ENCODE measurements at places on chromosomes 1 and 21.

GRCh38 chr1:18481190-18481920 lies 625 bp downstream of the KLHDC7A start:
- no peak for DNase-seq

GRCh38 chr1:24644100-24644384 lies 940 bp downstream of the SRRM1 start:
- DNase-seq, result peak; percentile 1

DNA sequence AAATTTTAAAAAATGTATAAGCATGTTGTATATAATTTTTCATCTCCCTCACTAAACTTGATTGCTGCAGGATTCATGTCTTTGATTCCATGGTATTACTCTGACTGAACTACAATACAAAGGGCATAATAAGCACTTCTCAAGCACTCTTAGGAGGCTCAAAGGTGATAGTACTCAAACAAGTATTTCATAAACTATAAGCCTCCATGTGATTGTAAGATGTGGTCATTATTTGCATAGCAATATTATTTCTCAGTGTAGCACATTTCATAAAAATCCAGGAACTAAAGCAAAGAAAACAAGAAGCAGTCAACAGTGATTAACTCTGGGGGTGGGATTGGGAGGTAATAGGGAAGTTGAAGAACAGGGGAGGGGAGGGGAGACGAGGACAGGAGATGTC lies 106.2 kb upstream of the DPT start:
- no peak for DNase-seq

- no peak for DNase-seq
Observed at GRCh38 chr1:221797506-221797905, 55.6 kb upstream of the DUSP10 start.

DNA sequence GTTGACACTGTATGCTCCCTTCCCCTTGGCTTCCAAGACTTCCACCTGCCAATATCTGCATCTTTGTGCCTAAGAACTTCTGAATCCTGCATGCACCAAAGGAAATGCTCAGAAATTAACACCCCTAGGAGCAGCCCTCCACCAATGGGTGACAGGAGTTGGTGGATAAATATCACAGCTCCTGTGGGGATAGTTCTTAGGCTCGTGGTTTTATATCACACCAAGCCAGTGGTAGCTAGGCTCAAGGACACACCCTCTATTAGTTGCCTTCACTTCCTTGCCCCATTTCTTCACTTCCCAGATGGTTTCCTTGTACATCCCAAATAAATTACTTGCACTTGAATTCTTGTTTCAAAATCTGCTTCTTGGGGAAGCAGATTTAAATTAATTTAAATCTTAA lies 16.9 kb upstream of the CDC14A start:
- no peak for DNase-seq

DNA sequence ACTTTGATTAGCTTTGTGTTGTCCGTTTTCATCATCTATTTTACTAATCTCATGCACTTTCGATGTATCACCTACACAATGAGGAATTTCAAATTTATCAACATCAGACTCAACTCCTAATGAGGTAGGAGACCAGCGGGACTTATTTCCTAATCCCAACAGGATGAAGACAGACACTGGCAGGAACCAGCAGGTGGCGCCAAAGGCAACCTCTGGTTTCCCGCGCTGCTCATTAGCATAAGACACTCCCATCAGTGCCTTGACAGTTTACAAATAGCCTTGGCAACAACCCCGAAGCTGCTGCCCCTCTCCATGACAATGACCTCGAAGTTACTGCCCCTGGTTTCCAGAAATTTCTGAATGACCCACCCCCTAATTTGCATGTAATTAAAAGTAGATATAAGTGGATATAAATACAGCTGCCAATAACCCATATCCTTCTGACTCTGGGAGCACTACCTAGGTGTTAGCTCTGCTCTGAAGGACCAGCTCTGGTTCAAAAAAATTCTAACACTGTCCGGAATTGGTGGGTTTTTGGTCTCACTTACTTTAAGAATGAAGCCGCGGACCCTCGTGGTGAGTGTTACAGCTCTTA lies 974.8 kb downstream of the ADGRL2 start:
- DNase-seq, result peak; percentile 24

GRCh38 chr1:169105434-169106094 lies 926 bp upstream of the ATP1B1 start:
- DNase-seq, result peak; percentile 88

GRCh38 chr1:61828805-61829204 lies 86.5 kb downstream of the PATJ start:
- no peak for DNase-seq

DNA sequence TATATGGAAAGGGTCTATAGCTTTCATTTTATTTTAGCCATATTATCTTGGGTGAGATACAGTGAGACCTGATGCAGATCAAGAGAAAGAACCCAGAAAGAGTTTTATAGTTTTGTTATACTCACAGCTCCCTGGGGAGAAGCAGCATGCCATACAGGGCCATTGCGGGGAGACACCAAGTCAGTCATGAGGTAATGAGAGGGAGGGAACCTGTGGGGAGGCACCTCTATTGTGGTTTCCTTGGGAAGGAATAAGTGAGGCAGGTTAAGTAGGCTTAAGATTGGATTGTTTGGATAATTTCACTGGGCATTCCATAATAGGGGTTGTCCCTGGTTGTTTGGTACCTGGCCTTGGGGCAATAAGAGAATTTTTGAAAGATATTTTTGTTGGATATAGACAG lies 19.7 kb downstream of the AXDND1 start:
- no peak for DNase-seq

DNA sequence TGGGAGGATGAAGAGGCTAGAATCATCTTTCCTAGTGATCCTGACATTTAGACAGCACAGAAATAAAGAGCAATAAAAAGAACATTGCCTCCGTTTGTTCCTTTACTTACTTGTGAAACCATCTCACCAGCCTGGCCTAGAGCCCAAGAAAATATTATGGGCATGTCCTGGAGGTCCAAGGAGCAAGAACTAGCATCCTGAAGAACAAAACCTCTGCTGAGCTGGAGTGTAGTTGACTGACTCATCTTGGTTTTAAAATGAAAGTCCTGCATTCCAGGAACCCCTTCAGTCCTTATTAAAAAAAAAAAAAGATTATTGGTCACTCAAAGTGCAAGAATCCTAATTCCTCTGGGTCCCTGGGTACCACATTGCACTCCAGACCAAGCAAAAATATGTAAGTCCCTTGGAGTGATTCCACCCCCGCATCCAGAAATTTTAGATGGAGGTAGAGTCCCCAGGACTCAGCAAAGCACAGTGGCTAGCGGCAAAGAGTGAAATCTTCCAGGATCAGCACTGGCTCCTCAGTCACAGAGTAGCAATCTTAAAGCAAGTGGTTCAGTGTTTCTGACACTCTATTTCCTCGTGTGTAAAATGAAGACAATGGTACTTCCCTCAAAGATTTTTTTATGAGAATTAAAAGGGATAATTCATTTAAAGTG lies 7.0 kb downstream of the SMCP start:
- peak; percentile 86 for DNase-seq

GRCh38 chr21:28781602-28782276 lies 210.9 kb downstream of the LTN1 start:
- DNase-seq, result peak; percentile 23

GRCh38 chr1:5910276-5910620 lies 82.0 kb downstream of the NPHP4 start:
- no peak for DNase-seq

DNA sequence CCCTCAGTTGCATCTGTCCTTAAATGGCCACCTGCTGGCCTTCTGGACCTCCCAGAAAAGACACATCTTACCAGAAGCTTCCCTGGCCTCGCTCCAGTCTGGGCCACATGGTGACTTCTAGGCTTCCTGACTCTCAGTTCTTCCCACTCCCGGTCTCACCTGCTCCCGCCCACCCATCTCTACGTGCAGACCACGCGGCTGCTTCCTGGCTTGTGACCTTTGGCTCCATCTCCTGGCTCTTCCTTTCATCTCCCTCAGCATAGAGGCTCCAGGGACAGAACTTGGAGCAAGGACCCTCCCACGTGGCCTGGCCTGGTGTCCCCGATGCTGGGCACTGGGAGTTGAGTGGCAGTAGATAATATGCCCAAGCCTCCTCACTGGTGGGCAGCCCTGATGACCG lies 124.9 kb upstream of the IRF2BP2 start:
- no peak for DNase-seq

DNA sequence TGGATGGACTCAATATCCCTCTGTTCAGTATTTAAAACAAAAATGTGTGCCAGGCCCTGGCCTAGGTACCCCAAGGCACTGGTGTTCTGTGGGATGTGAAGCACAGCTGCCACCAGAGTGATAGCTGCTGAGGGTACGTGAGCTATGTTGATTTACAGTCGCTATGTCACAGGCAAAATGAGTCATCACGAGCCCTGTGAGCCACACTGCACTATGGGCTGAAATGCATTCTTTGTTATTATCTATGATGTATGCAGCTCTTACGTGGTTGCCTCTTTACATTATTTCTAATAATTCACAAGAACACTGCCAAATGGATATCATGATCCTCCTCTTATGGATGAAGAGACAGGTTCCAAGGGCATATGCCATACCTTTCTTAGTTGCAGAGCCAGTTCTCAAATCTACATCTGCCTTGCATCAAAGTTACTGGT lies 2.1 kb downstream of the TEX38 start:
- peak; percentile 53 for DNase-seq

GRCh38 chr1:245183429-245183828 lies 28.6 kb downstream of the KIF26B start:
- DNase-seq, result no peak

DNA sequence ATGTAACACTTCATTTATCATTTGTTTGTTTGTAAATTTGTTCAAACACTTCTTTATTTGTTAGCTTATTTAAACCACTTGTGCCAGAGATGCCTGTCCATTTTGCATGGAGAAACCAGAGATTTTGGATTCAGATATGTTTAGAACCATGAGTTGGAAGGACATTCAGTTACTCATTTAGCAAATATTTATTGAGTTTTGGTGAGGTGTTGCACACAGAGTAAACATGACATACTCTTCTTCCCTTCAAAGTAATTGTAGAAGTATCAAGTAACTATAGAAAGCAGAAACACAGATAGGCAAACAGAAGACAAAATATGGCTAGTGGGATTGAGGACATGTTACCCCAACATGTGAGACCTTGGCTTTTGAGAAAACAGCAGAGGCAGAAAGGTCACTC lies 136.8 kb upstream of the USP25 start:
- no peak for DNase-seq

GRCh38 chr1:196259316-196259715 lies 348.9 kb downstream of the KCNT2 start:
- no peak for DNase-seq

DNA sequence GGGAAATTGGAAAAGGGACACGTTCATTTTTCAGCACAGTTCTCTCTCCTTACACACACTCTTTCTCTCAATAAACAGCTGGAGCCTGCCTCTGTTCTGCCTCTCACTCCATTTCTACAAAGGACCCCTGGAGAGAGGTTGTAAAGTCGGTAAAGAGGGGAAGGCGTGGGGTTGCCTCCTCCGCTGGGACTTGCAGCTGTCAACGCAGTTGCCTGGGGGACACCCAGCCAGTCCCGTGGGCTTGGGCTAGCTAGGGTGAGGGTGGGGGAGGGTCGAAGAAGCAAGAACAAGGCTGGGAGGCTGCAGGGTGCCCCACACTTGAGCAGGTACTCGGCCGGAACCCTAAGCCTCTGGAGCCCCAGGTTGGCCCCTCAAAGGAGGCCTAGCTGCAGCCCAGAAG lies 27.6 kb downstream of the C1orf216 start:
- no peak for DNase-seq

DNA sequence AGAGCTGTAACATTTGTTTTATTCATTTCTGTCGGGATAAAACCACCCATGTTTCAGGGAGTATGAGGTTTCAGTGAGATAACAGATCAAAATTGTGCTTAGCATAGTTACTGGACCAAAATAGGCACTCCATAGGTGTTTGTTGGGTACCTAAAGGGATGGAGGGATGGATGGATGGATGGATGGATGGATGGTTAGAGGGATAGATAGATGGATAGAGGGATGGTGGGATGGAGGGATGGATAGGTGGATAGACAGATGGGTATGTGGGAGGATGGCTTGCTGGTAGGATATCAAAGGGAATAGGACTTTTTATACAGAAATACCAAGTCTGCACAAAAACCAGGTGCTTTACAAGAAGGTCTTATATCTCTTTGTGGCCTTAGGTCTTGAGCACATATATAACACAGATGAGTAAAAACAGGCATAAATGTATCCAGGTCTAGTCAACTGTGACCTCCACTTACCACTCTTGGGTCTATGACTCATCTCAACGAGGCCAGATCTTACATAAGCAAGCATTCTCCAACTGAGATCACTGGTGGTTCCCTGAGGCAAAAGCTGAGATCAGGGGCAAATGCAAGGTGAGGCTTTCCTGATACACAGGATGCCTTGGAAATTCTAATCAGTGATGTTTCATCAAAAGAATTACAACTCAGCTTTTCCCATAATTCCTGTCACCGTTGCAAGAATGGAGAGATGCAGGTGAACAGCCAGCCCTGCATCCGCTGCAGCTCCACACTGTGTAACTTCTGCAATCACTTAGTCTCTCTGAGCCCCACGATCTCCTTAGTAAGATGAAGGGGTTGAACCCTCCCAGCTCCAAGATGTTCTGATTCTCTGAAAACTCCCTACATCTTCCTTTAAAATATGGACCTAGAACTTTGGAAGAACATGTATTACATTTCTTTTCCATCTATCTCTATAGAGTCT lies 32.0 kb downstream of the PTAFR start:
- peak; percentile 54 for DNase-seq

GRCh38 chr1:15154480-15155036 lies 1.0 kb downstream of the TMEM51 start:
- no peak for DNase-seq

GRCh38 chr1:183161391-183161790 lies 24.7 kb upstream of the LAMC2 start:
- DNase-seq, result peak; percentile 32

GRCh38 chr21:45141507-45141906 lies 67.1 kb downstream of the ADARB1 start:
- no peak for DNase-seq

- no peak for DNase-seq
Observed at GRCh38 chr21:32757804-32758203, 13.8 kb downstream of the PAXBP1 start.

GRCh38 chr1:116825720-116826438 lies 71.6 kb downstream of the CD2 start:
- no peak for DNase-seq

- DNase-seq, result peak; percentile 49
Observed at GRCh38 chr1:233357595-233358397, 30.3 kb downstream of the MAP3K21 start.

GRCh38 chr21:20425856-20426255 lies 572.4 kb upstream of the NCAM2 start:
- DNase-seq, result no peak

- DNase-seq, result peak; percentile 79
Observed at GRCh38 chr1:231827337-231828105, 200.9 kb downstream of the DISC1 start.

- no peak for DNase-seq
Observed at GRCh38 chr21:46050668-46051378, 47.1 kb upstream of the COL6A2 start.

GRCh38 chr1:111953797-111954196 lies 35.7 kb downstream of the KCND3 start:
- DNase-seq, result no peak
